ENCODE measurements at places on chromosomes 4 and X. TPM values are rescaled to one million over a fixed set of nuclear protein-coding genes. Genes with fewer than 3 reads are reported as not detected.

DNA sequence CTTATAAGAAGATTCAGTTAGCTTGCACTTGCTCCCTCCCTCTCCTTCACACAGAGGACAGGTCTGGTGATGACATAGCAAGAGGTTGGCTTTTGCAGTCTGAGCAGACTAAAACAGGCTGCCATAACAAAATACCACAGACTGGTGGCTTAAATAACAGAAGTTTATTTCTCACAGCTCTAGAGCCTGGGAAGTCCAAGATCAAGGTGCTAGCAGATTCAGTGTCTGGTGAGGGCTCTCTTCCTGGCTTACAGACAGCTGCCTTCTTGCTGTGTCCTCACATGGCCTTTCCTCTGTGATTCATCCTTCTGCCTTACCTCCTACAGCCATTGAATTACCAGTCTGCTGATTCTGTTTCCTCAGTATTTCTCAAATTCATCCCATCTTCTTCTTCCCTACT is 13.1 kb downstream of the RP2 start:
- DNase-seq: no peak

GRCh38 chr4:68180849-68181526 is 51.3 kb upstream of the TMPRSS11F start:
- no peak for DNase-seq

DNA sequence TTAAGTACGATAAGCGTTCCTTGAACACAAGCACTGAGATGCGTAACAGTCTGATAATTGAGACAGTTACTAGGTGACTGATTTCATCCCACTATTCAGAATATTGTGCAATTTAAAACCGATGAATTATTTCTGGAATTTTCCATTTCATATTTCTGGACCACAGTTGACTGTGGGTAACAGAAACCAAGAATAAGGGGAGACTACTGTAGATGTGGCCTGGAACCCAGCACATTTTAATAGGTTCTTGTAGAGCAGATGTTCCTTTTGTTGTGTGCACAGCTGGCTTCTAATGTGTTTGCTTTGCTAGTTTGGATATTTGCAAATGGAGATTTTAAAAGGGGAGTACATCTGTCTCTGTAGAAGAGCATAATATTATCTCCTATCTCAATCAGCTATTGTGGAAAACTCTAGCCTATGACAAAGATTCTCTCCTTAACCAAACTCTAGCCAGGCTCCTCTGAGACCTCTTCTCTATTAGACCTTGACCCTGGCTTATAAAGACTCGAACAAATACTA is 16.4 kb downstream of the NAAA start:
- no peak for DNase-seq

- no peak for DNase-seq
Observed at GRCh38 chr4:20028645-20029044, 223.1 kb upstream of the SLIT2 start.

- DNase-seq: peak; percentile 51
Observed at GRCh38 chrX:37685381-37686359, at the start of gene XK. TSS of gene XK (plus strand) at chrX:37685791. CDS start at chrX:37685962, 171 bp downstream.

DNA sequence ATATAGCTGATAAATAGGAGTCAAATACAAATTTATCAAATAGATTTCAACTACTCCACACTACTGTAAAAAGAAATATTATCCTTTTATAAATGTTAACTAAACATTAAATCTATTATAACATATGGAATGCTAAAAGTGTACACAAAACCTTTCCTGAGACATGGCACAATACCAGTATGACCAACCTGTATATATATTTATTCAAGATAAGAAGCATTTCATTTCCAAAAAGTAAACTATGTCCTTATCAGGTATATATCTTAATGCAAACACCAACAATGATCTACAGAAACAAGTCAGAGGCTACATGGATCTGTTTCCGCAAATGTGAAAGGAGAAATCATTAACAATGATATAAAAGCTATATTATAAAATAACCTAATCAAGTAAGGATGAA is 37.8 kb downstream of the WNK3 start:
- DNase-seq: no peak

- no peak for DNase-seq
Observed at GRCh38 chrX:13498238-13498637, 71.2 kb upstream of the EGFL6 start.

DNA sequence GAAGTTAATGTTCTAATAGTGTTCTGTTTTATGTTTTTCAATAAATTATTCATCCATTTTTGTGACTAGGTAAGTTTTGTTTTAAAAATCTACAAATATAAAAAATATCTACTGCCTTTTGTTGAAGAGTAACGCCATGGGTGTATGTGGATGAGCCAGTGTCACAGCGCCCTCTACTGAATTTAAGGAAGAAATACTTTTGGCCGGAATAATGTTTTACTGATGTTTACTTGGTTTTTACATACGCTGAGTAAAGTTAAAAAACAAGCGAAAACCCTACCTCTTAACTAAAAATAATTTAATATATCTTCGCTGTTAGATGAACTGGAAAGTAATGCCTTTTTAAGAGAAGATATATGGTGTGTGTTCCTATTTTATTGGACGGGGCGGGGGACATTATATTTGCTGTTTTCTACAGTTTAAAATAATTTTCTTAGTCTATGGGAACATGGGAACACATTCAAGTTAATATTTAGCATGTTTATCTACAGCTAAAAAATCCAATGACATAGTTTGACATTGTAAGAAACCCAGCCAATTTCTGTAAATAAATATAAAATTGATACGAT is 86.1 kb downstream of the CPE start:
- DNase-seq: no peak

- DNase-seq: no peak
Observed at GRCh38 chrX:34629572-34629971, 27.5 kb downstream of the TMEM47 start.

DNA sequence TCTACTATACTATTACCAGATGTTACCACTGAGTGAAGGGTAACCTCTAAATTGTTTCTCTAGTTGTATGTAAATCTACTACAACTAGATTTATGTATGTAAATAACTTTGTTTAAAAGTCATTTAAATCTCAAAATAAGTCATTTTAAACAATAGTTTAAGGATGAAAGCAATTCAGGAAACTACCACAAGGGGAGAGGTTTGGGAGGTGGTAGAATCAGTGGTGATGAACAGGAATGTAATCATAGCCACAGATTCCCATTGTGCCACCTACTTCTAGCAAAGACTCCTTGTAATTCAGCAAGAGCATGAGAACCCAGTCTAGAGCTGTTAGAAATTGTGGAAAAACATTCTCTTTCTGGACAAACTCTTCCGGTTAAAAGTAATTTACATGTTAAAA is 234.6 kb downstream of the SLC7A11 start:
- no peak for DNase-seq

DNA sequence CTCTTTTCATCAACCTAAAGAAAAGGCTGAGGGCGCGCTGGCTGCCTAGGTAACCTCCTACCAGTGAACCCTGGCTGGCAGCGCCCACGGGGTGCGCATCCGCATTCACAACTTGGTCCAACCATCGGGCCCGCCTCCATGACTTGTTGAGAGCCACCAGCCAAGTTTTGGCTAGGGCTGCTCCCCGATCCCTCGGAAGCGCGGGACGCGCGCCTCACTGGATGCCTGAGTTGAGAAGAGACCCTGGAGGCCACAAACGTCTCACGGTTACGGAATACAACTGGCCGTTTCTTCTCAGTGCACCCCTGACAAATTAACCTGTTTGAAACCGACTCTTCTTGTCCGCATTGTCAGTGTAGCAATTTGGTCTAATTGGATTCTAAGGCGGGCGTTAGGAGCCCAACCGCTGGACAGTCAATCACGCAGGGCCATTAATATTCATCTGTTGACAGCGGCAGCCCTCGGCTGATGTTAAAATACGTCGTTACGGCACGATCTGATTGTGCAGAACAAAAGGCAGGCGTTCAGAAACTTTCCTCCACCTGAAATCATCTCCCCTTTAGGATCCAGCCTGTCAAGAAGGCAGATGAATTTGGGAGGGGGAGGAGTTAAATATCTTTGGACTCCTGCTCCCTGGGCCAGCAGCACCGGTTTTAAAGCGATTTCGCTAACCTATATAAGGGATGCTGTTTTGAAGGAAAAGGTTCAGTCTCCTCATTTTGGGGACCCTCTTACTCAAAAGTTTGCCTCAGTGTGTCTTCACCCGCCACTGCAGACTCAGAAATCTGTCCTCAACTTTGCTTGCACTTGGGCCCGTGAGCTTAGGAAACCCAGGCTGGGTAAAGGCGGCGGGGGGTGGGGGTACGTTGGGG is 1.2 kb downstream of the GPC3 start:
- no peak for DNase-seq

GRCh38 chr4:53498706-53499105 is 92.6 kb downstream of the LNX1 start:
- DNase-seq: no peak

DNA sequence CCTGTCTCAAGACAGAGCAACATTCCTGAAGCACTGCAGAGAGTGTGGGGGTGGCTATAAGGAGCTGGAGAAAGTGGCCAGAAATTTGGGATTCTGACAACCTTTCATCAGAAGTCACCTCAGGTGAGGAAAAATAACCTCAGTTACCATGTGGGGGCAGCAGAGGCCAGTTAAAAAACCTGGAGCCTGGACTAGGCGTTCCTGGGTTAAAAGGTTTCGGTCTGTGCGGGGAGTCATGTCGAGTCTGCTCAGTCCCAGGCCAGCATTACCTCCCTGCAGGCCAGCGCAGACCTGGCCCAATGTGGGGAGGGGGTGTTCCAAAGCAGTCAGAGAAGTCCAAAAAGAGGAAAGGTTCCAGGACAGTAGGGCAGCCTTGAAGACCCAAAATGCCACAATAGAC is 10.9 kb upstream of the NALF2 start:
- DNase-seq: no peak

DNA sequence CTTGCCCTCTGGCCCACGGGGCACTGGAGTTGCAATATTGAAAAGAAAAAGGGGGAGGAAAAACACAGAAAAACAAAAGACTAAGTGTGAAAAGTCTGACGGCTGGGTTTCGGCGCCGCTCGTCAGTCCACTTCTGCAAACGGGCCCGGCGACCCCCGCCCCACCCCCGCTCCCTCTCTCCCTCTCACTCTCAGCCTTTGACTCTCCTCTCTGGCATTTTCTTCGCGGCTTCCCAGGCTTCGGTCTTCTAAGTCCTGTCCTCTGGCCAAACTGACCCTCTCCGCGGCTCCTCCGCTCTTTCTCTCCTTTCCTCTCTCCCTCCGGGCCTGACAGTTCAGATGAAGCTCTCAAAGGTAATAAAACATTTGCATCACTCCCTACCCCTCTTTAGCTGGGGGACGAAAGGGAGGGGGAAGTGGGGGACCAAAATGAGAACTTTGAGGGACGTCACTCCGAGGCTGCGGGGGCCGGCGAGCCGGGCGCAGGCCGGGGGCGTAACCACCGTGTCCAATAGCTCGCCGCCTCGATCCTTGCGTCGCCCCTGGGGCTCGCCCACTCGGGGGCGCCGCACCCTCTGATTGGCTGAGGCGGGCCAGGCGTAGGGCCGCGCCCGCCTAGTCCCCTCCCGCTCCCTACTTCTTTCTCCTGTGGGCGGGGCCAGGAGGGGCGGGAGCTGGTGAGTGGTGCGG is at the start of gene NKX6-1:
TSS of gene NKX6-1 (minus strand) at position 358 of the 689 bp plus-strand sequence. CDS start 1,064 bp downstream, outside the sequence.
- DNase-seq: peak; percentile 77

GRCh38 chr4:124322234-124323065 is 390.1 kb downstream of the ANKRD50 start:
- DNase-seq: no peak

DNA sequence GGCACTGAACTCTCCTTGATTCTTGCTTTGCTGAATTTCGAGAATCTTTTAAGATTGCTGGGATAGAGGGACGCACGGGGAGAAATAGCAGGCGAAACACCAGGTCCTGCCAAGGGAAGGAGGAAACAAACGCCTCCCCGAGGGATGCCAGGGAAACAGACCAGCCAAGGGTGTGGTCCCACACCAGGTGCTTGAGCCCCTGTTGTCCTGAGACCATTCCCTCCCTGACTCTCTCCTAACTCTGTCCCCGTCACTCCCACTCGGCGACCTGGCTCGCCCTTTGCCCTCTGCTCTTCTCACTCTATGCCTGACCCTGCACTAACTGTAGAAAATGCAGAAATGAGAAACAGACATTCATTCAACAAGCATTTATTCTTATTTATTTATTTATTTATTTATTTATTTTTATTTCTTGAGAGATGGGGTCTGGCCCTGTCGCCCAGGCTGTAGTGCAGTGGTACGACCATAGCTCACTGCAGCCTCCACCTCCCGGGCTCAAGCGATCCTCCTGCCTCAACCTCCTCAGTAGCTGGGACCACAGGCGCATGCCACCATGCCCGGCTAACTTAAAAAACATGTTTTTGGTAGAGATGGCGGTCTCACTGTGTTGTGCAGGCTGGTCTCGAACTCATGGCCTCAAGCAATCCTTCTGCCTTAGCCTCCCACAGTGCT is 16.2 kb downstream of the CTAG1B start:
- DNase-seq: no peak

DNA sequence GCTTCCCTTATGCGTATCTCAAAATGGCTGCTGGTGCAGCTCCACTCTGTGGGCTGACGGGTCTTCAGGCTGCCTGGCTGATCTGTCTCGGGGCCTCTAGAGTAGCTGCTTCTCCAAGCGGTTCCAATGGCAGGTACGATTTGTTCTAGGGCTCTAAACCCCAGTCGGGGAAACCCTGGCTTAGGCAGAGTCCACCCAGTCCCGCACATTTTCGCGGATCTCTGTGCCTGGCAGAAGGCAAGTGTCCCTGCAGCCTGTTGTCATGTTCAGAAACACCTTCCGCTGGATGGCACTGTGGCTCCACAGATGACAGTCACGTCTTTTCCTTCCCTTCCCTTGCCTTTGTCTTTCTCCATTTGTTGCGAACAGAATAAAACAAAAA is 54.4 kb downstream of the NBDY start:
- peak; percentile 84 for DNase-seq

GRCh38 chrX:56795309-56795868 is 66.3 kb downstream of the NBDY start:
- no peak for DNase-seq

GRCh38 chr4:148344941-148345340 is 97.3 kb downstream of the NR3C2 start:
- DNase-seq: no peak

GRCh38 chr4:182192511-182193181 is 50.6 kb upstream of the TENM3 start:
- no peak for DNase-seq

GRCh38 chrX:43706786-43707370 is 50.8 kb downstream of the MAOA start:
- DNase-seq: no peak

GRCh38 chr4:121873604-121874003 is 3.3 kb upstream of the BBS7 start:
- no peak for DNase-seq

- no peak for DNase-seq
Observed at GRCh38 chr4:25448379-25449109, 71.5 kb downstream of the ANAPC4 start.

DNA sequence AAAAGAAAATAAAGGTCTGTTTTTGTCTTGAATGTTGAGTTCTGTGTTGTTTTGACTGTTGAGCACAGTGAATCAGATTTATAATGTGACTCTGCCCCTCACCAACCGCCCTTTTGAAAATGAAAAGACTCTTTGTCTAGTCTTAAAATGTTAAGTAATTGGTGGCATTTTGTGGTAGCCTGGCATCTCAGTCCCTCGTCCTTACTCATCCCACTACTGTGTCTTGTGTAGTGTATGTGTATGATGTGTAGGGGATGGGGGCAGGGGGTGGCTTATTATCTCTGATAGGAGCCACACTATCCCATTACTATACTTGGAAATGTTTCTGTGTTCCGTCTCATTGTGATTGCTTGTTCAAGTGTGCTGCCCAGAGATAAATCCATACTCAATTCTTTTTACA is 12.2 kb downstream of the KLHL34 start:
- DNase-seq: no peak

Gene RIPPLY1
- 0.30 TPM for total RNA-seq

Gene BMX
- total RNA-seq: 0.80 TPM

Gene MAGEA10
- not detected for total RNA-seq

Gene TMEM150C
- total RNA-seq: 3.5 TPM

Gene USP27X
- 2.5 TPM for total RNA-seq

Gene NR3C2
- 8.9 TPM for total RNA-seq

Gene TMEM35A
- total RNA-seq: 0.28 TPM

Gene SGCB
- 82.4 TPM for total RNA-seq

Gene GAGE12E
- not detected for total RNA-seq
